ENCODE measurements at places on chromosomes 12 and 14.

DNA sequence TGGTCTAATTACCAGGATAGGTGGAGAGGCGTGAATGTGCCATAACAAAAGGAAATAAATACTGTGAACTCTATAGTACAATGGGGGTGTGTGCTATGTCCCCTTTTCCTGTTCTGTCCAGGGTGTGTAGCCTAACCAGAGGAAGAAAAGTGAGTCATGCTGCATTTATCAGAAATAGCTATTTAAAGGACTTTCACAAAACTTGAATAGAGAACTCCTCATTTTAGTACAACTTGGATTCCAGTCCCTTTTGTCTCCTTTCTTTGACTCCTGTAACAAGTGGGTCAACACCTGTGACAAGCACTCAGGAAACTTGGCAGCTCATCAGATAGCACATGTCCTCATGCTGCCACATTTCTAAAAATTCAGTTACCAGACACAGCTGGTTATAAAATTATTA lies 123.4 kb downstream of the CCDC91 start:
- no peak for DNase-seq

DNA sequence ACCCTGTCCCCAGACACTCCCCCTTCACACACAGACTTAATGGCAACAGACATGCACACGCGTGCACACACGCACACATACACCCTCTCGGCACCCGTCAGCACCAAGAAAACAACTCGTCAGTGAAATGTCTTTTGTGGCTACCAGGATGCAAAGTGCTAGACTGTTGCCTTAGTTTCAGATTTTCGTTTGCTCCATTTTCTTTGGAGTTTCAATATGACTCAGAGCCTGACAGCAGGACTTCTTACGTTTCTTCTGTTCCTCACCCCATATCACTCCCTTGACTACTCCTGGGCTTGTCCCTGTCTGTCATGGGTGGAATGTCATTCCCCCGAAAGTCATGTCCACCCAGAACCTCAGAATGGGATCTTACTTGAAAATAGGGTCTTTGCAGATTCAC lies 182.9 kb downstream of the GLT1D1 start:
- no peak for DNase-seq

- no peak for DNase-seq
These were observed 53.8 kb downstream of the CALM1 start for GRCh38 chr14:90450667-90451066.

DNA sequence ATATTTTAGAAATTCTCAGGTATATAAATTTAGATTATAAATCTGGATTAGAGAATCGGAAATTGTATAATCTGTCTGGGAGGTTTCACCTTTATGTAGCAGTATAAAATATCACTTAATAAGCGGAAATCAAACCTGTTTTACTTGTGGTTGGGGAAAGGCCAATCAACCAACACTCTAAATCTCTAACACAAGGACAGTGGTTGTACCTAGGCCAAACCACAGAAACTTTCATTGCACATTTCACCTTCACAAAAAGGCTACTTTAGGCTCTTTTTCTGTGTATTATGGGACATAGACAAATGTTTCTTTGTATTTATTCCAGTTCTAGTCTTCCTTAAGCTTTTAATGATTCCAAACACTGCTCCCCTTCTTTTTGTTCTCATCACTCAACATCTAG lies 19.8 kb downstream of the ERH start:
- no peak for DNase-seq

DNA sequence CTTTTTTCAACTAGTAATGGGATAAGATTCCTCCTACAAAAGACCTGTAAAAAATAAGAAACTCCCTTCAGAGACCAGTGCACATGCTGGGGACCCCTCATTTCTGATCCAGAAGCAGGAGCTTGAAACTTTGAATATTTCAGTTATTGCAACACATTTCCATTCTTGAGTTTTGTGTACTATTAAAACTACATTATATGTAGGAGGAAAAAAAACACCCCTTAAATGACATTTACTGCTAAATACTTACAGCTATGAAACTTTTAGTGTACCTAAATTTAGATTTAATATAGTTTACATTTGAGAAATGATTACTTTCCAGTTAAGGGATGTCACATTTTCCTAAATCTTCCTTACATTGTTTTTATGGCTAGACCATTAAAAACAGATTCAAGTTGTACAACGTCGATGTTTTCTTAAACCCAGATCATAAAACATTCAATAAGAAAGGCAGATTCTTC lies 4.1 kb downstream of the LRIG3 start:
- DNase-seq: no peak

- peak; percentile 18 for DNase-seq
These were observed 168.6 kb downstream of the ALX1 start for GRCh38 chr12:85448548-85449139.

GRCh38 chr14:65478596-65478995 lies 66.1 kb downstream of the FUT8 start:
- peak; percentile 62 for DNase-seq

- DNase-seq: peak; percentile 34
These were observed 5.8 kb upstream of the SLC48A1 start for GRCh38 chr12:47767216-47767724.
